ENCODE measurements at places on chromosomes 6 and 20.

DNA sequence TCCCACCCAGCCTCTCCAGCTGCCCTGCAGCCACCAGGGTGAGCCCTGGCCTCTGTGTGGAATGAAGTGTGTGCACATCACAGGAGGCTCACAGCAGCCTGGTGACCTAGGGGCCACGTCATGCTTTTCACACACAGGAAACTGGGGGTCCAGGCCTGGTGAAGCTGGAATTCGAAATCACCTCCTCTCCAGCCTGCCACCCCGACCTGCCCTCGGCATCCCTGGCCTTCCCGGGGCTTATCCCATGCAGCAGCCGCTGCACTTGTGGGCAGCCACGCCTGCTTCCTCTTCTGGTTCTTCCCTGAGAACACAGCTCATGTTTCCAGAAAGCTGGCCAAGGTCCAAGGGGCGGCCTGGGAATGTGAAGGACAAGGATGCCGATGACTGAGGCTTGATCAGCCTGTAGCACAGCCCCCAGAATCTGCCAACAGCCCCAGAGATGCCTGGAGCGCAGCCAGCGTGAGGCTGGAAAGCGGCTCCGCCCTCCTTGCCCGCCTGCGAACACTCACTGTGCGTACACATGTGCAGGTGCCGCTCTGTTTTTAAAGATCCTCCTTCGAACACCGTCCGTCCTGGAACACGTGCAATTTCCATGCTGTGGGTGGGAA, 4.2 kb upstream of the NTSR1 start:
- DNase-seq = peak; percentile 58

GRCh38 chr20:16481977-16482376, 91.3 kb downstream of the KIF16B start:
- DNase-seq = no peak

- DNase-seq = no peak
Measured at GRCh38 chr20:37911838-37912281, 8.9 kb downstream of the VSTM2L start.

GRCh38 chr6:143335865-143336264, 114.6 kb downstream of the ADAT2 start:
- no peak for DNase-seq

- DNase-seq = no peak
Measured at GRCh38 chr6:168132531-168133167, 53.6 kb upstream of the FRMD1 start.

DNA sequence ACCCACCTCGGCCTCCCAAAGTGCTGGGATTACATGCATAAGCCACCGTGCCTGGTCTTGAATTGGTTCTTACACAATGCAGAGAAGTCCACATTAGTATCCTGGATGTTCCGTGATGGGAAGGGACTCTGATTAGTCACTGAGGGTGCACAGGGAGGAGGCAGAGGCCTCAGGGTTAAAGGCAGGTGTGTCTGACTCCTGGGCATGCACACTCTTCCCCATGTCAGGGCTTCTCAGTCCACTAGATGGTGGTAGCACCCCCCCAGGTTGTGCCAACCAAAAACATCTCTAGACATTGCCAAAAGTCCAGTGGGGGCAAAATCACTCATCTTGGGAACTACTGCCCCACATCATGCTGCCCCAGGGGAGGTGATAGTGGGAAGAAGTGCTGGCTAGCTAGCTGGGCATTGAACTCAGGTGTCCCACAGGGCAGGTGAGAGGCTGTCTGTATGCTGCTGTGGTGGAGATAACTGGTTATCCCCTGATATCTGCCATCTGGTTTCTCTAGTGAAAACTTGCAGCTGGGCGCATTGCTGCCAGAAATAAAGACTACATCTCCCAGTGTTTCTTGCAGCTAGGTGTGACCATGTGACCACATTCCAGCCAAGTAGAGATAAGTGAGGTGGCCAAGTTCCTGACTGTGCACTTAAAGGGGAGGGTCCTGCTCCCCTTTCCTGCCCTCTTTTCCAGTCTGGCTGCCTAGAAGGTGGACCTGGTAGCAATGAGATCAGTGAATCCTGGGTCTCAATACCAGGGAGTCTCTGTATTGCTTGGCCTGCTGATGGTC, 8.4 kb upstream of the NSFL1C start:
- DNase-seq = no peak

DNA sequence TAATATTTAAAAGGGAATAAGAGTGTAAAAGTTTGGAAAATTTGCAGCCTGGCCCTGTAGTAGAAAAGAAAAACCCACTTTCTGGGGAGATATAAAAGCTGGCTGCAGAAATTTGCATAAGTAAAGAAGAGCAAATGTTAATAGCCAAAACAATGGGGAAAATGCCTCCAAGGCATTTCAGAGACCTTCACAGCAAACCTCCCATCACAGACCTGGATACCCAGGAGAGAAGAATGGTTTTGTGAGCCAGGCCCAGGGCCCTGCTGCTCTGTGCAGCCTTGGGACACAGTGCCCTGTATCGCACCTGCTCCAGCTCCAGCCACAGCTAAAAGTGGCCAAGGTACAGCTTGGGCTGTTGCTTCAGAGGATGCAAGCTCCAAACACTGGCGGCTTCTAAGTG, 113.8 kb downstream of the BTBD9 start:
- DNase-seq = no peak

- no peak for DNase-seq
Measured at GRCh38 chr6:10363911-10364310, 51.0 kb downstream of the TFAP2A start.

GRCh38 chr6:125132058-125132457, 21.5 kb upstream of the TPD52L1 start:
- no peak for DNase-seq

DNA sequence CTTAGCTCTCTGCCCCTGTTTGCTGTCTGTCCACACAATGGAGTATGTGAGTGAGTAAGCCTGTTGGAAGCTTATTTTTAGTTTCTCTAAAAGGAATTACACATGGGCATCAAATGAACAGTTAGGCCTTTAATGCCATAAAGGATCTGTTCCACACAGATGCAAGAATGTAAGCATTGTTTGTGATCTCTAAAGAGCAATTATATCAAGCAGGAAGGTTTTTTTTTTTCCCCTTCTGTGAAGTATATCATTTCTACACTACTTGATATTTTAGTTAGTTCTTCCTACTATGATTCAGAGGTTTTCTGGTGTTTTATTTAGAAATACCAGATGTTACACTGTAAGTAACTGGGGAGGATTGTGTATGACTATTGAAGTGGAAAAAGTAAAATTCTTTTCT, 627.5 kb downstream of the COL12A1 start:
- DNase-seq = no peak

GRCh38 chr20:48638546-48638945, 189.3 kb downstream of the PREX1 start:
- DNase-seq = no peak

DNA sequence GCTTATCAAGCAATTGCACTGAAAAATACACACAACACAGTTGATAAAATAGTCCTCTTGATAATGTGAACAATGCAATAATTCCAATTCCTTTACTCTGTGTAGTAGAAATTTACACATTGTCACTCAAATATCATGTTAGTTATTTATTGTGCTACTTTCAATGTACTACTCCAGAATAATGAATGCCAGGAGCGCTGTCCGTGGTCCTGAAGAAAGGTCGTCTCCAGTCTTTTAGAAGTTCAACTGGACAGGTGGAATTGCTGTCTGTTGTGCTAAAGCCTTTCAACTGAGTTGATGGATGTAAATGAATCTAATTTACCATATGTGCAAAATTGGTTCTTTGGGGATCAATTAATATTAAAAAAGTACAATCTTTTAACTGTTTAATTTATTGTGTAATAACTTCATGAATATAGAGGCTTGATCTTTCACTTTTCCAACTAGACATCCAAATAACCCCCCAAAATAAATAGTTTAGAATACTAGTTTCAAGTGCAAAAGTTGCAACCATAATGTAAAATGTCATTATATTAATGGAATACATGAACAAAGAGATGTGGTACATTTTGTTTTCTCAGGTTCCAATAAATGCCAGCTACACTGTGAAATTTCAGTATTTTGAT, 3.2 kb downstream of the GRIK2 start:
- no peak for DNase-seq

DNA sequence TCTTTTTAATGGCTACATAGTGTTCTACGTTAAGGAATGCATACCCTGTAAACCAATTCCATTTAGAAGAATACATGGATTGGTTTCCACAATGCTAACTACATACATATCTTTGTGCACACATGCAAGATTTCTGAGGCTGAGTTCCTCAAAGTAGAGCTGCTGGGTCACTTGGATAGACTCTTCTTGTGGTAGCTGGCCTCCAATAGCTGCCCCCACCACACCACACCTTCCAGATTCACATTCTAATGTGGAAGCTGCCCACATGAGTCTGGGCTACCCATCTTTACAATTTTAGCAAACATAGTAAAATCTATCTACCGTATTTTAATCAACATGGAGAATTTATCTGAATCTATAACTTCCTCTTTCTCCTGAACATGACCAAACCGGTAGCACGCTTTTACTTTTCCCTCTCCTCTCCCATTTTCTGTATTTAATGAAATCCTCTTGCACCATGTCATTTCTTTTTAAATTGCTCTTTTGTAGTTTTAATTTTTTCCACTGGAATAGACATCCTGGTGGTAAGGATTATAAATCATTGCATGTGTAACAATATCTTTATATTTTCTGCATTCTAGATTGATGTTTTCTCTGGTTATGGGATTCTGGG, 74.7 kb upstream of the CITED2 start:
- DNase-seq = no peak

DNA sequence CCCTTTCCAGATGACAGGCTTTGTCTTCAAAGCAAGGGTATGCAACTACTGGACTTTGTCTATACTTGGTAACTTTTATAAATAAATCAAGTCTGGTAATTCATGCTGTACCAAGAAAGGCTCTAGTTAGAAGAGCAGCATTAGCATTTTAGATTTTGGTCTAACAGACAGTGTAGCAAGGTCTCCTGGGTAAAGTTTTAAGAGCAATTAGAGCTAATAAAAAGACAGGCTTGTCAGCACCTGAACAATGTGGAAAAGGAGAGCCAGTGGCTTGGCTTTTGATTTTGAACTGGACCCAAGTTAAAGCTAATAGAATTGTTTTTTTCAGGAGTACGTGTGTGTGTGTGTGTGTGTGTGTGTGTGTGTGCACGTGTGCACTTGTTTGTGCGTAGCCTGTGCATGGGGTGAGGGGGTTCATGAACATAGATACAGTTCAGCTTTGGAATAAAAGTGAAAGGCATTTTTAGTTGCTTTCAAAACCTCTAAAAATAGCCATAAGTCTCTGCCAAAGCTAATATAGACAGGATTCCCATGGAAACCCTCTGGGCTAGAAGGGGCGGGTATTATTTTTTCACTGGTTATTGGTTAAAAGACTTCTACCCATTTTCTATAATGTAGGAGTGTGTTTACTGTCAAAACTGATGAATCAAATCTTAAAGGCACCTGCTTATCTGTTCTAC, 138.4 kb downstream of the KCNQ5 start:
- DNase-seq = no peak

DNA sequence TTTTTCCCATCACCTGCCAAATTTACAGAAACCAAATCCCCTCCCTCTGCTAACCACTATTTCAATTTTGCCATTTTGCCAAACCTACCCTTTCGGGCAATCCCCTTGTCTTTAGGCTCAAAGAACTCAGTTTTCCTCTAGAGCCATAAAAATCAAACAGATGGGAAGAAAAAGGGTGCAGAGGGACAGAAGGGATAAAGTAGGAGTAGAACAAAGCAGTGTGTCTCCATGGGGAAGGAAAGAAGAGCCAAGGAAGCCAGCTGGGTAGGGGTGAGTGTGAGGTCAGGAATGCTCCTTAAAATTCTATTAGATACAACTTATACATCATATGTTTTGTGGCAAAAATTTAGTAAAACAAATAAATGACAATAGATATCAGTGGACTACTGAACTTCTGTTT, 316.5 kb downstream of the BTBD9 start:
- no peak for DNase-seq

- DNase-seq = no peak
Measured at GRCh38 chr6:44489910-44490604, 102.6 kb downstream of the CDC5L start.

DNA sequence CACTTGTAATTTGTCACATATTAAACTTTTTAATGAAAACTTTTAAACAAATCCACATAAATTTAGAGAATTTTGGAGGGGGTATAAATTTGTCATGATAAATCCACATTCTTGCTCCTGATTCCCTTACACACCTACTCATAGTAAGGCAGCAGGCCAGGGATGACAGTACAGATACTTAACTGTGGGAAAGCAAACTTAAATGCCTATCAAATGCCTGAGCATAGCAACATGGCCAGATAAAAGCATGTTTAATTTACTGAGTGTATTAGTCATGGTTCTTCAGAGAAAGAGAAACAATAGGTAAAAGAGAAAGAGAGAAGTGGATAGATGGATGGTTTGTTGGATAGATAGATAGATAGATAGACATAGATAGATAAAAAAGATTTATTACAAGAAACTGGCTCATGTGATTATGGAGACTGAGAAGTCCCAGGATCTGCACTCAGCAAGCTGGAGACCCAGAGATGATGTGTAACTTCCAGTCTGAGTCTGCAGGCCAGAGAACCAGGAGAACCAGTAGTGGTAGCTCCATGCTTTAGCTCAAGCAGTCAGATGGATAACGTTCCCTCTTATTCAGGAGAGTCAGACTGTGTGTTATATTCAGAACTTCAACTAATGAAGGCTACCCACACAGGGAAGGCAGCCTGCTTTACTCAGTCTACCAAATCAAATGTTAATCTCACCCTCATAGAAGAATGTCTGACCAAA, 15.9 kb upstream of the ADGRF1 start:
- DNase-seq = no peak

GRCh38 chr6:75619230-75619899, 17.7 kb downstream of the SENP6 start:
- no peak for DNase-seq

GRCh38 chr6:24536466-24536865, 41.7 kb downstream of the ALDH5A1 start:
- DNase-seq = no peak

DNA sequence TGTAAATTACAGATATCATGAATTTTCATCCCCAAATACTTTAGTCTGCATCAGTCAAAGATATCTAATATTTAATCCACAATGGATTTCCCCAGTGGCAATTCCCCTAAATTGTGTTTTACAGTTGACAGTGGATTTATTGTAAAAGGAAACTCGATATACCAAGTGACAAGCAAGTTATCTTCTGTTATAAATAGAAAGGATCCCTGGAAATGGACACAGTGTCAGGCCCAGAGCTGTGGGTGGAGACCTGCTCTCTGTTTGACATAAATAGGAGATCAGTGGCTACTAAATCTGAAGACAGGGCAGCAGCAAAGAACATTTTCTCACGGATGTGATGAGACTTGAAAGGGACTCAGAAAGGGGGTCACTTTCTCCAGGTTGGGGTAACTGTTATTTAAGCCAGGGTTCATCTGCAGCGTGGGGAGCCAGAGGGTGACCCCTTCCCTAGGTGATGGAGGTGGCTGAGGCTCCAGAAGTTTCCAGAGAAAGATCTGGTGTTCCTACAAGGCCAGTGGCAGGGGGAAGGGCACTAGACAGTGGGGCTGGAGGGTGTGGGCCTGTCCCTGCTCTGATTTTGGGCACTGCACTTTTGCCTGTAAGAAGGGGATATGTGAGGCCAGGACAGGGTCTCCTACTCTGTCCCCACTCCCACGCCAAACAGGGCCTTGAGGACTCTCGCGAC, 12.3 kb upstream of the FAM110A start:
- DNase-seq = no peak

- DNase-seq = no peak
Measured at GRCh38 chr6:5318617-5319272, 57.4 kb downstream of the FARS2 start.

Measured in NCI-H1048 (cell line).